ENCODE measurements at places on chromosomes 7 and 10.

DNA sequence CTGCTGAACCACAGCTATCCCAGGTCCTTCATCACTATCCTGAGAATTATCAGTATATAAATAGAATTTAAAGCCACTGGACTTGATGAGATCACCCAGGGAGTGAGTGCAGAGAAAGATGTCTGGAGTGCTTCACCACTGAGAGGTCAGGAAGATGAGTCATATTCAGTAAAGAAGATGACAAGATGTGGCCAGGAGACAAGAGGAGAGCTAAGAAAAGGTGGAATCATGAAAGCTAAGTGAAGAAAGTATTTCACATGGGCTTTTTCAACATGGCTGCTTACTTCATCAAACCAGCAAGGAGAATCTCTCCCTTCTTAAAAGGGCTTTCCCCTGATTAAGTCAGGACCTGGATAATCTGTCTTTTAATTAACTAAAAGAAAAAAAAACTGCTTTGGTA lies 9.1 kb upstream of the PRKAR2B start:
- no peak for DNase-seq

GRCh38 chr7:68800316-68800715 lies 798.0 kb upstream of the AUTS2 start:
- DNase-seq = no peak

GRCh38 chr7:149610441-149611011 lies 112.9 kb upstream of the ZNF746 start:
- no peak for DNase-seq

DNA sequence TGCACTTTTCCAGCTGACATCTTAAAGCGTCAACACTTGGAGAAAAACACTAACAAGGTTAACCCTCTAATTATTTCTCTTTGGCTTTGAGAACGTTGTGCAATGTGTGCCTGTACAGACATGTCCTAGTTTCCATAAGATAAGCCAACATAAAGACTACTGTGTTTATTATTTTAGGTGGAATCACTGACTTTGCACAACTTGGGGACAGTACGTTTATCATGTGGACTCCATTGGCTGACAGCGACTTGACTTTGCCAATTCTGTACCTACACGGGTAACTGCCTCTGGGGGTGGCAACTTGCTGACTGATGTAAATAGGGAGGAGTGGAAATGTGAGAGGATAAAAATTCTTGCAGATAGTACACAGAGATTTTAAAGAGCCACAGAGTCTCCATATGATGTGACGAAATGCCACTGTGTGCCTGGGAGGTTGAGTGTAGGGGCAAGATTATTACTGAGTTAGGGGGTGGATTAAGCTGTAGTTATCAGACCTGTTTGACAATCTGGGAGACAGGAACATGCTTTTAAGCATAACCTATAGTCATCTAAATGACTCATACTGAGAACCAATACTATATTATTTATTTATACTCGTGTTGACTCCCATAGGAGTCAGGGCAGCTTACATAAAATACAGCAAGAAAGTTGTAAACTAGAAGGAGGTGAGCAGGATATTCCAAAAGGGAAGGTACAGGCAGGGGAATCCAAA lies 21.0 kb downstream of the SLC13A4 start:
- DNase-seq = no peak

GRCh38 chr7:144780071-144780608 lies 55.7 kb downstream of the TPK1 start:
- no peak for DNase-seq

DNA sequence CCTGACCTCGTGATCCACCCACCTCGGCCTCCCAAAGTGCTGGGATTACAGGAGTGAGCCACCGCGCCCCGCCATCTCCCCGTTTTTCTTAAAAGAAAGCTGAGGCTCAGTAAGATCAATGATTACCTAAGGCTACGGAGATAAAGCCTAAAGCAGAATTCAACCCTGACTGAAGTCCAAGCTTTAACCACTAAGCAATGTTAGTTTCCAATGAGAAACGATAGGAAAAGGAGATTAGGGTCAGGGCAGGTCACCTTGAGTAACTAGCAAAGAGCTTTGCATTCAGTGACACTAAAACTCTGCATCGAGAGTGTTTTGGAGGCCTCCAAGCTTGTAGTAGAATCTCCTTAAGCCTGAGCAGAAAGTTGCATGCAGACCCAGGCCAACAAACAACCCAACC lies 17.6 kb upstream of the PRXL2A start:
- DNase-seq = no peak

DNA sequence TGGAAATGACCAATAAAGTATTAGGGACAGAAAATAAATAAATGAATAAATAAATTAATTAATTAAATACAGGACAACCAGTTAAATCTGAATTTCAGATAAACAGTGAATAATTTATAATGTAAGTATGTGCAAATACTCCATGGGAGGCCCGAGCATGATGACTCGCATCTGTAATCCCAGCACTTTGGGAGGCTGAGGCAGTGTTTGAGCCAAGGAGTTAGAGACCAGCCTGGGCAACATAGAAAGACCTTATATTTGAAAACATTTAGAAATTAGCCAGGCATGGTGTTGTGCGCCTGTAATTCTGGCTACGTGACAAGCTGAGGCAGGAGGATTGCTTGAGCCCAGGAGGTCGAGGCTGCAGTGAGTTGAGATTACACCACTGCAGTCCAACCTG lies 123.7 kb downstream of the CUL2 start:
- no peak for DNase-seq

- DNase-seq = no peak
Observed at GRCh38 chr7:29955799-29956486, 33.7 kb downstream of the SCRN1 start.

DNA sequence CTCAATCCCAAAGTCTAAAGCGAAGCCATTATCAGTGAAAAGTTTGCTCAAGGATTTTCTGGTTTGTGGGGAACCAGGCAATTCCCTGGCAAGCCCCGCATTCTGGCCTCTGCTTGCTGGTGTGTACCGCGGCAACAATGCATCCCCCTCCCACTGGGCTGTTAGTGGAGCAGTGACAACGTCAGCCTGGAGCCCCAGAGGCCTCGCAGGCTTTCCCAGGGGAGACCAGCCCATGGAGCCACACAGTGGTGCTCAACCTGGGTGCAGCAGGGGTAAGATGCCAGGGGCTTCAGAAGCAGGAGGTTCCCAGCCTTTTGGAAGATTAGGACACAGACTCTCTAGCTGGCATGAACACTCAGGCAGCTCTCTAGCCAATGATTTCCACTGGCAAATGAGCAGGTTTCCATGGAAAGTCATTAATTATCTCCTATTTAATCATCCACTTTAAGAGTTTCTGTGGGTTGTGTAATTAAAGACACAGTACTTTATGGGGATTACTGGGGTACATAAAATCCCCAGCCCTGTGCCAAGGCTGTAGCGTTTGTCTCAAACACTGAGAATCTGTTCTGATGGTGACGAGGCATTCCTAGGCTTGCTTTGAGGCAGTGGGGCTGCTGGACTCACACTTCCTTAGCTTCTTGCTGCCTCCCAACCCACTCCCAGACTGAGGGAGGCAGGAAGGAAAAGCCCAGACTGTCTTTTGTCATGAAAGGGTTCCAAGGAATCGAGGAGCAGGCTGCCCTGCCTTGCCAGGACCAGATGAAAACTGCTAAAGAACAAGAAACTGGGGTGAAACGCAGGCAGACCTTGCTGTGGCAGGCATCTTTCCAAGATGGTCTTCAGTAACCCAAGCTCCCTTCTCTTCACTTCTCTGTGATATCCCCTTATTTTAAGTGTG lies 411.9 kb upstream of the SHH start:
- no peak for DNase-seq

DNA sequence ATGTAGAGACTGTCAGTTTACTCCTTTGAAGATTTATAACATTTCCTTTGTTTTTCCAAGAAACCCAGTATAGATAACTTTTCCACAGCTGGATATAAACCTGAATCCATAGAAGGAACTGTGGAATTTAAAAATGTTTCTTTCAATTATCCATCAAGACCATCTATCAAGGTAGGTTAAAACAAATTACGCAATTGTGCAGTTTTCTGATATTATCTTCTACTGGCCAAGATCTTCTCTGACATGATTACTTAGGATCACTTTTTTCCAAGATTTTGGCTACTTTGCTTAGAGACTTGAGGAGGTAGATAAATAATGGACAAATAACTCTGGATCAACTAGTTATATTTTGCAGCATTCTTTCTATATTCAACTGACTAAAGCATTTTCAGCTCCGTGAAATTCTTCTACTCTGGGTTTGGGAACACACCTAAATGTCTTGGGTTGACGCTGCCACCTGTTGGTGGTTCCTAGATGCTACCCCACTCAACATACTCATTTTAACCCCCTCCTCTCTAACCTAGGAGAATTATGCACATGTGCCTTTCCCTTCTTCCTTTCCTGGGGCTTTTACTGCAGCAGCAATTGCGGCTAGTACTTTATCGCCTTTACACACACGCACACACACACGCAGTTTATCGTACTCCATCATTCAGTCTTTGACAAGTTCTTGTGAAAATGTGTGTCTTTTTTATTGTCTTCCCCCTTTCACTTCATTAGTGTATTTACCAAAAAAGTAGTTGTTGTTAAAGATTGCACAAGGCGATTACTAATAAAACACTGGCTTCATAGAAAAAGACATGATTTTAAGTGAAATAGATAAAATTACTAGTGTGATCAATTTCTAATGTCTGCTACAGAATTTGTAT lies 32.7 kb downstream of the ABCB5 start:
- DNase-seq = peak; percentile 52

GRCh38 chr7:138352570-138353461 lies 107.2 kb upstream of the TRIM24 start:
- DNase-seq = no peak

GRCh38 chr7:65339257-65339656 lies 34.4 kb upstream of the ZNF92 start:
- no peak for DNase-seq

GRCh38 chr10:121709675-121710073 lies 111.4 kb upstream of the FGFR2 start:
- no peak for DNase-seq

DNA sequence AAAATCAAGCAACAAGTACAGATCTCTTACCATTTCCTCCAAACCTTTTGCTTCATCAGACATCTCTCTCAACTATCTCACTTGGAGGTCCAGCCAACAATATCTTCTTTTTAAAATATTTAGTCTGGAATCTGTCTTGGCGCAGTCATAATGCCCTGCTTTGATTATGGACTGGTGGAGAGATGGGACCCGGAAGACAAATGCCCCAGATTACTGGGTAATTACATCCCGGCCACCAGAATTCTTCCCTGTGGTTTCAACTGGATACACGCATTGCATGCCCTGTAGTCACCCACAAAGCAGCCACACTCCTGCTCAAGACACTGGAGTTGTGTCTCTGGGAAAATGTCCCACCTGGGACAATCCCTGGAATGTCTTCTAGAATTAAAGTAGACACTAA lies 65.5 kb downstream of the BPGM start:
- DNase-seq = no peak

- peak; percentile 36 for DNase-seq
Observed at GRCh38 chr7:132575982-132576720, at the start of gene PLXNA4. TSS of gene PLXNA4 (minus strand) at chr7:132576470. CDS start at chr7:132508693, 67,777 bp downstream.

GRCh38 chr7:128913870-128914565 lies 3.5 kb upstream of the KCP start:
- DNase-seq = no peak

GRCh38 chr10:111129363-111129762 lies 52.5 kb downstream of the ADRA2A start:
- DNase-seq = no peak

GRCh38 chr10:80333983-80334382 lies 22.6 kb downstream of the DYDC1 start:
- no peak for DNase-seq

DNA sequence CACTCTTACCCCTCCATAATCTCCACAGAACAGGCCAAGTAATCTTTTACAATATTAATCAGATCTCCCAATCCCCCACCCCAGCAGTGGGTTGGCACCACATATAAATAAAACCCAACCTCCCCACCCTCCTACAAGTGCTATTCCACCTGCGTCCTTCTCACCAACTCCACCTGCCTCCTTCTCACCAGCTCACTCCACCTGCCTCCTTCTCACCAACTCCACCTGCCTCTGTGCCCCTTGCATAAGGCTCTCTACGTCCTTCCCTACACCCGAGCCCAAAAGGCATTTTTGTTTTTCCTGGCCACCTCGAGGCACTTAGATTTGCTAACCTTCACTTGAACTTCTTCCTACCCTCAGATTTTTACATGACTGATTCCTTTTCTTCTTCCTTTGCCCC lies 89.7 kb downstream of the ATE1 start:
- no peak for DNase-seq

DNA sequence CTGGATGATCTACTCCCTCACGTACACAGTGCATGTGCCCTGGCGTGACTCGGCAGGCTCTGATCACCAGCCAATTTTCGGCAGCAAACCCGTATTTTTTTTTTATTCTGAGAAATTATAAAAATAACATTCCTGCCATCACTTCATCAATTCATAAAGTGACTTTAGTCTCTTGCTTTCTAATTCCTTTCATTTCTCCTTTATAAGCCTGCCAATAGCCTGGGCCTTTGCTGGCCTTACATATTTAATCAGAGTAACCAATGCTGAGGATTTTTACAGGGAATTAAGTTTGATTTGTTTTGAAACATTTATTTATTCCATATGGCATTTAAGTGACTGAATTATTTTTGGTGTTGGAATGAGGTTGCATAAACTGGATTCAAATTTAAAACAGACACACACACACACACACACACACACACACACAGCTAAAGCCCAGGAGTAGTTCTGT lies 140.8 kb downstream of the ETV1 start:
- no peak for DNase-seq

DNA sequence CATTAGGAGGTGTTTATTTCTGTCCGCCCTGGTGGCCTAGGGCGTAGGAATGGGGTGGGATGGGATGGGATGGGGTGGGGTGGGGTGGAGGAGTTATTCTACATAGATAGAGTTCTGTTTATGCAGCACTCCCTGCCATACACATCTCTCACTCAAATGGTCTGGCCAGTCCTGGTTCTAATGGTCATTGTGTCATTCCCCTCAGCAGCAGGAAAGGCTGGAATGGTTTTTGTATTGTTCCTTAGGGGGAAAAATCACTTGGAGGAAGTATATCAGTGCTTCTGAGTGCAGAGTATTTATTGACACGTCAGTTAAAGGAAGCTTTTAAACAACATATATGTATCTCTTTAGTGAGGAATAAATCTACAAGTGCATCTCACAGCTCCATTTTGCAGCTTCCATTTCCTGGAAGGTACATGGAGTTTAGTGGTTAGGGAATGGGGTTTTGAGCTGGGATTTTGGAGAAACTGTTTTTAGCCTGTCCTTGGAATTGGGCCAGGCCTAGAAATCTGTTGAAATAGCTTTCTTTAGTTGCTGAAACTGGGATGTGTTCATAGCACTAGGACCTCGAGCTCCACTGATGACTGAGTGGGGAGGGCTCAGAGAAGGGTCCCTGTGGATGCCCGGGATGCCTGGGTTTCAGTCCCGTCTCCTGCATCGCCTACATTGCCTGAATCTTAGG lies 8.3 kb downstream of the TSPAN14 start:
- no peak for DNase-seq

DNA sequence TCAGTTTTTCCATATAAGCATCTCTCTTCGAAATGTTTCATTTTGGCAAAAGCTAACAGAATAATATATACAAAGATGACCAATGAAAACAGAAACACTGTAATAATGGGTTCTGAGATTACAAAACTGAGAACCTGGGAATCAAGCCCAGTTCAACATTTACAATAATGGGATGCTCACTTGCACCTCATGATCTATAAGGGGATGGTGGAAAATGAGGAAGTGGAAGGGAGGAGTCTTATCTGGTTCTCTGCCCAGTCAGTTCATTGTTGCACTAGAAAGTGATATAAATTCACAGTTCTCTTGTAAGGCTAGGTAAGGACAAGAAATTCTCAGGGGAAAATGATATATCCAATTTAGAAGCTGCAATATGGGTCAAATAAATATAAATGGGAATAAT lies 31.7 kb upstream of the RHOBTB1 start:
- DNase-seq = no peak
